GM12892 (cell line): ENCODE measurements at places on chromosomes 6 and 20.
A peak's percentile ranks its signal among the peaks of the same experiment; 100 is the strongest.

DNA sequence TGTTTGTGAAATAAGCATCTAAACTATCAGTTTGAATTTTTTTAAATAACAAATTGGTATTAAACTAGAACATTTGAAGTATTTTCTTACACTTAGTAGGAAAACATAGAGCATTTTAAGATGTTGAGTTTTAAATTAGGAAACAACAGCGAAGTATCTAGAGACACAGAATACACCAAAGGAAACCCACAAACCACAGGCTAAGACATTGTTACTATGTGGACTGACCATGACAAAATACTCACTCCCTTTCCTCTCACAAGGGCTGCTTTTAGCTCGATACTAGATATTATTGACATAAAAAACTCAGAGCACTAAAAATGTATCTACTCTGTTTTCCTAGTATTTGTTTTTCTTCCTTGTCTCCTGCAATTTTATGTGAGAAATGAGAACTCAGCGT lies 266.0 kb upstream of the CITED2 start:
- DNase-seq, result no peak

DNA sequence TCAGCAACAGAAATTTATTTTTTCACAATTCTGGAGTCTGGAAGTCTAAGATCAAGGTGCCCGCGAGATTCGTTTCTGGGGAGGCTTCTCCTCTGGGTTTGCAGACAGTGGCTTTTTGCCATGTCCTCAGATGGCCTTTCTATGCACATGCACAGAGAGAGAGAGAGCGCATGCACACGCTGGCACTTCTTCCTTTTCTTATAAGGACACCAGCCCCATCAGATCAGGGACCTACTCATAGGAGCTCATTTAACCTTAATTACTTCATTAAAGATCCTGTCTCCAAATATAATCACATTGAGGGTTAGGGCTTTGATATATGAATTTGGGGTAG lies 260.7 kb upstream of the PLCB4 start:
- DNase-seq, result no peak

GRCh38 chr6:19332806-19333460 lies 504.2 kb upstream of the ID4 start:
- DNase-seq, result no peak

DNA sequence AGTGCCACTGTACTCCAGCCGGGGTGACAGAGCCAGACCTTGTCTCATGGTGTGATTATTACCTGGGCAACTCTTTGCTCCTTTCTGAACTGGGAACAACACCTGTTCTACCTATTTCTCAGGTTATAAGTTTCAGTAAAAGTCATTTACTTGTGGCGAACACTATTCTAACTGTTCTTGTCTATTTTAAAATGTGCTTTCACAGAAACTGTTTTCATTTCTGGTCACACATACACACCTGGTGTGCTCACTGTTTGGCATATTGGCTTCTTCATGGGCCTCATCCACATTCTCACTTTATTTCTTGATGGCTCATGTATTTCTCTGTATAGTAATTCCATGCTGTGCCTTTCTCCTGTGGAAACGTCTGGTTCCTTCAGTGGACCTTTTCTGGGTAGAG lies 30.5 kb upstream of the XRN2 start:
- DNase-seq, result no peak

GRCh38 chr6:32935551-32936238 lies 5.1 kb downstream of the HLA-DMB start:
- no peak for DNase-seq

DNA sequence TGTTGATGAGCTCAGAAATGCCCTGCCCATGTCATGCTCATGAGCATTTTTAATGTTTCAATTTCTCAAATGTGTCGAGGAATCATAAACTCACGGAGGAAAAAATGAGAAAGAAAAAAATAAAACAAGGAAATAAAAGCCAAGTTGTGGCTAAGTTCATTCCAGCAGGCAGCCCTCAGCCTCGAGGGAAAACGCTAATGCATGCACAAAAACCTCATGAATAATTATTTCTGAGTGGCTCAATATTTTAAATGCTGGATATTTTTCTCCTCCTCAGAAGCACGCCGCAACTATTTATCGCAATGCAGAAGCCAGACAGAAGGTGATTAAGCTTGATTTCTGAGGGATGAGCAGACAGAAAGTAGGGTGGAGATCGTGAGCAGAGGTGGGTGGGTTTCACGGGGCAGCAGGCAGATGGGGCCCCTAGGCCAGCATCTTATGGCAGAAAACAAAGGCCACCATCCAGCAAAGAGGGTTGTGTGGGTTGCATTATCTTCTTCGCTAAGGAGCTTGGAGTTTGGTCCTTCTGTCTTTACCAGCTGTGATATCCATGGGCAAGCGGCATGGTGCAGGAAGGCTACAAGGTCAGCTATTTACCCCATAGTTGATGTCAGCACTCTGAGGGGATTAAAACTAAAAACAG lies 151.5 kb upstream of the LRFN2 start:
- no peak for DNase-seq

- no peak for DNase-seq
Measured at GRCh38 chr20:1579488-1579887, 22.0 kb upstream of the SIRPD start.

GRCh38 chr6:35058865-35059522 lies 82.1 kb downstream of the TCP11 start:
- no peak for DNase-seq

DNA sequence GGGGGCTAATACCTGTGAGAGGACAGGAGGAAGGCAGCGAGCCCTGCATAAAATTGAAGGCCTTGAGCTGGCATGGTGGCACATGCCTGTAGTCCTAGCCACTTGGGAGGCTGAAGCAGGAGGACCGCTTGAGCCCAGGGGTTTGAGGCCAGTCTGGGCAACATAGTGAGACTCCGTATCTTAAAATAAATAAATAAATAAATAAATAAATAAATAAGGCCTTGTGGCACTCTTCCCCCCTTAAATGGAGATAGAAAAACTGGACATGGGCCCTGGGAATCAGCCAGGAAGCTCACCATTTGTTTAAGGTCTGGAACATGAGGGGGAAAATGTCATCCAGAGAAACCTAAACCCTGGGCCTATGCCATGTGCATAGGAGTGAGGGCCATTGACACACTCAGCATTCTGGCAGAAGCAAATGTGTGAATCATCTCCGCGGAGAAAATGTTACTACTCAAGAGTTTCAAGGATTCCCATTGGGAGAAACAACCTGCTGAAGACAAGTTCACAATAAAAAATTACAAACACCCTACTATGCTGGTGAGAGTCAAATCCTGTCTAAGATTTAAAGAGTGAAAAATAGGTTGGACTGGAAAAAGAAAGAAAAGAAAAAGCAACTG lies 51.9 kb upstream of the UBR2 start:
- no peak for DNase-seq

DNA sequence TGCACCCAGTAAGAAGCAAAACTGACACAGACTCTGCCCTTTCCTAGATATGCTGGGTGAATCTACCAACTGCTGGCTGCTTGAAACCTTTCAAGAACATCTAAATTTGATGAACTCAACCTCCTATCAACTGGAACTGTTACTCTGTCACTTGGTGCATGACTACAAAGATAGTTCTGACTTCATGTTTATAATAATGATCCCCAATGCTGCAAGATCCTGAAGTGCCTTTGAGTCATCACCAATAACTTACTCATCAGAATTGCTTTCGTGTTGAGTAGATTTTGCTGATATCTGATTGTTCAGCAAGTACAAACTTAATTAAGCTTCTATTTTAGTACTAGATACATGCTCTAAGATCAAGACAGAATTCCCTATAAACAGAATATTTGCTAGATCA lies 100.2 kb upstream of the ARMC2 start:
- DNase-seq, result no peak

- DNase-seq, result no peak
Measured at GRCh38 chr20:64053841-64054661, 4.6 kb upstream of the SOX18 start.

GRCh38 chr6:31815025-31815838 lies at the start of the genes HSPA1A and HSPA1L:
Gene HSPA1A, plus strand, starts transcription at chr6:31815543. Its CDS starts 214 bp downstream, at chr6:31815757.
Gene HSPA1L, minus strand, starts transcription at chr6:31815283. Its CDS starts 3,311 bp downstream, at chr6:31811972.
- peak; percentile 57 for DNase-seq

- DNase-seq, result no peak
Measured at GRCh38 chr6:98832284-98833056, 1.9 kb upstream of the POU3F2 start.
